Hematopoietic multipotent progenitor cell treated with erythropoietin and hydrocortisone succinate and interleukin-3 and kit ligand, for 17 days (in vitro differentiated cells): ENCODE measurements at places on chromosomes 1 and 21.

- DNase-seq, result no peak
These were observed 63.7 kb upstream of the LGALS8 start for GRCh38 chr1:236460103-236460502.

DNA sequence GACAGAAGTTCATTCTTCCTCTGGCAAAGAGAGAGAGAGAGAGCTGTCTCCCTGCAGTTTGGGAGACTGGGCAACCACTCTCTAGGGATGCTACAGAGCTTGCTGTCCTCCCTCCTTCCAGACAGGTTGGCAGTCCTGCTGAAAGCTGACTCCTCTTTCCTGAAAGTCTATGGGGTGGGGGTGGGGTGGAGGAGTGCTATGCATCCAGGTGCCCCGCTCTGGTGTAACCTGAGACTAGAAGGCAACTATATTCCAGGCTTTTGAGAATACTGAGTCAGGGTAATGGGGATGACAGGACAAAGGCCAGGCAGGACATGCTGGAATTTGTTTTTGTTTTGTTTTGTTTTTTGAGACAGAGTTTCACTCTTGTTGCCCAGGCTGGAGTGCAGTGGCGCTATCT is 55.4 kb downstream of the OPTC start:
- DNase-seq, result no peak

DNA sequence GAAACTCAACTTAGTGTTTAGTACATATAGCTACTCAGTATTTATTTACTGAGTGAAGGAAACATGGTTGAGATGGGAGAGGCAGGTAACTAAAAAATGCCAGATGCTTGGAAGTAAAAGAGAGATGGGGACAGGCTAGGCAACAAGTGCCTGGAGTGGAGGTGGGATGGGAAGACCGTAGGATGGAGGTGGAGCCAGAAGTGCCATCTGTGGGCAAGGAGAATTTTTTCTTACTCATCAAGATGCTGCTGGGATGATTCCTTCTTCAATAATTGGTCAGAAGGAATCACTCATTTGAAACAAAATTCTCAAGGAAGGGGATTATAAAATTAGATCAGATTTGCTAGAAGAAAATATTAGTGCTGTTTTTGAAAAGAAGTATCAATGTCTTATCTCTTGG is 72.9 kb downstream of the IFI44 start:
- DNase-seq, result no peak

DNA sequence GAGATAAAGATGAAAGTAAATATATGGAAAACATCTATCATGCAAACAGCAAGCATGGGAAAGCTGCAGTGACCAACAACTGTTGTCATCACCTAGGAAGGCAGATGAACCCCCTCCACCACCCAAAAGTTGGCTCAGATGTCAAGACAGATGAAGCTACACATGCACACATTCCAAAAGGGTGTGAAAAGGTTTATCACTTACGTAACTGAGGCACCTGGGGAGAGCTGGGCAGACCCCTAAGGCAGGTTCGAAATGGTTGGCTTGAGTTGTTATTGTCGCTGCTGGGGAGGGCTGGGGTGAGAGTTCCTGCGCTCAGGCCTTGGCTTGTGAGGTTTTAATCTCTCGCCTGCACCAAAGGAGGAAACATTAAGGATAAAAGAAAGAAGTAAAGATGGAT is 355.1 kb upstream of the CHRM3 start:
- DNase-seq, result no peak

DNA sequence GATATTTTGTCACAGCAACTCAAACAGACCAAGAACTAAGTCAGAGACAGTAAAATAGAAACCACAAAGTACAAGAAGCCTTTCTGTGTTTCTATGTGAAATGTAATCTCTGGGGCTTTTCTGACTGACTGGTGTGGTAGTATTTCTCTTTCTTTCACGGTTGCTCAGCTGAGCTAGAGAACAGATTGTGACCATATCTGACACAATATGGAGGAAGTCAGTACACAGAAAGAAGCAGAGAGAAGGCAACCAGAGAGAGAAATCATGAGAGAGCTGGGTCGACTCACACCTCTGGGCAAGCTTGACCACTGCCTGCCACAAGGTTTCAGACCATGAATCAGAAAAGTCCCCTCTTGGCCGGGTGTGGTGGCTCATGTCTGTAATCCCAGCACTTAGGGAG is 208.9 kb upstream of the GREM2 start:
- DNase-seq, result no peak
